ENCODE measurements at places on chromosomes 7 and 10.

- no peak for DNase-seq
These were observed 46.9 kb downstream of the PRPF18 start for GRCh38 chr10:13633689-13634088.

DNA sequence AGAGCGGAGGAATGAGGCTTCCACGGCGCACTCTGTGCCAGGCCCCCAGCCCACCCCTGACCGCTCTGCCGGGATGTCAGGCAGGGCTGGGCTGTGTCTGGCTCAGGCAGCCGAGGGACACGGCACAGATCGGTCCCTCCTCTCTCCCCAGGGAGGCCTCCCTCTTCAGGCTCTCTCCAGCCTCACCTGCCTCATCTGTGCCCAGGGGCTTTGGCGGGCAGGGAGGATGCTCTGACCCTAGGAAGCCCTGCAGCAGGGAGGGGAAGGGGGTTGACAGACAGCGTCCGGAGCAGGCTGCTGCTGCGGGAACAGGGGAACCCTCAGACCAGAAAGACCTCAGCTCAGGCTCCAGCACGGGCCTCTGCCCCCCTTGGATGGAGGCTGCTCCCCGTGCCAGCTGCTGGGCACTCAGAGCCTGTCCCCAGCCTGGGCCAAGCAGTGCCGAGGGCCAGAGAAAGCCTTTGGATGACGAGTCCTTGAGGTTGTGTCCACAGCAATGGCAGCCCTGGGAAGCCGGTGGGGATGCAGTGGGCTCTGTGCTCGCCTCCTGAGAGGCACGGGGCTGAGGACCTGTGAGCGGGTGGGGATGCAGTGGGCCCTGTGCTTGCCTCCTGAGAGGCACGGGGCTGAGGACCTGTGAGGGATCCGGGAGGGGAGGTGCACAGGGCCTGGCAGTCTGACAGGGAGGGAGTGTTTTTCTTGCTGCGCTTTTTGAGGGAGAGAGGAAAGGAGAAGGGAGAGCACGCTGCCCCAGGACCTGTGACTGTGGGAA is 66.9 kb downstream of the FOXL3 start:
- no peak for DNase-seq

DNA sequence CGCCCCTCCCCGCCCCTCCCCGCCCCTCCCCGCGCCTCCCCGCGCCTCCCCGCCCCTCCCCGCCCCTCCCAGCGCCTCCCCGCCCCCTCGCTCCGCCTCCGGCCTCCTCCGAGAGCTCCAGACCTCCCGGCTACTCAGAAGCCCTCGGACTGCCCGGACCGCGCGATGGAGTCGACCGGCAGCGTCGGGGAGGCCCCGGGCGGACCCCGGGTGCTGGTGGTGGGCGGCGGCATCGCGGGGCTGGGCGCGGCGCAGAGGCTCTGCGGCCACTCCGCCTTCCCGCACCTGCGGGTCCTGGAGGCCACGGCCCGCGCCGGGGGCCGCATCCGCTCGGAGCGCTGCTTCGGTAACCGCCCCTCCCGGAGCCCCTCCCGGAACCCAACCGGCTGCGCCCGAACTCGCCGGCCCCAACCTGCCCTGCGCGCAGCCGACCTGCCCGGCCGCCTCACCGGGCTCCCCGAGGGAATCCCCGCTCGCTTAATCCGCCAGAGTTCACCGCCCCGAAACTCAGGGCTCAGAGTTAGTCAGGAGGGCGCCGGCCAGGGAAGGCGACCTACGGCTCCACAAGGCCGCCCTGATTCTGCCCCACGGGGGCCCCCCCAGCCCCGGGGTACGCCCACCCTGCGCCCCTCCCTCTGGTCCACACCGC is at the start of gene PAOX:
Gene PAOX (plus strand): TSS at position 111 of the 649 bp plus-strand sequence. CDS start 55 bp downstream, at position 166.
- DNase-seq, result no peak

DNA sequence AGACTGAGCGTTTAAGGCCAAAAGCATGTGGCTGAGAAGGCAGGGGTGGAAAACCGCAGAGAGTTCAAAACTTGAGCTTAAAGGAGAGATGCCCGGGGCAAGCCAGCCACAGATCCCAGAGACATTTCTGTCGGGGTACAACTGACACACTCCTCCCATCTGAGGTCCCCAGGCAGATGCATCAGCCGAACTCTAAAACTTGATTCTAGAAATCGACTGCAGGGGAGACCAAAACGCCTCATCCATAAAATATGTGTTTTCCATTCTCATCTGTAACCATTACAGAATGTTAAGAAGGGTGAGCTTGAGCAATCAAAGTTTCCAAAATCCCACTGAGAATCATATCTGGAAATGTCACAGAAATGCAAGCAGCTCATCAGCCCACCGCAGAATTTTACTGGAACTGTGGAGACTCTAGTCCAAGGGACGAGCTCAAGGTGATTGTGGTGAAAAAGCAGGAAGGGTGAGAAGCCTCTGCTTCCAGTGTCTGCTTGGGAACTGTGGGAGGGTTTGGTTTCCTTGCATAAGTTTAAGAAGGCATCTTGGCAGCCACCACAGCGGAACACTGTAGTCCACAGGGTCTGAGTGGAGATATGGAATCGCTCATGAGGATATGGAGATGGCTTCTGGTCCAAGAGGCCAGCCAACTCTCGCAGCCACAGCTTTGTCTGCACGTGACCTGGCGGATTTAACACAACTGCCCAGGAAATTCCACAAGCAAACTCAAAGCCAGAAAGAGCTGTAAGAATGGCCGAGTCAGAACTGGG is 249.2 kb downstream of the SFMBT2 start:
- no peak for DNase-seq

DNA sequence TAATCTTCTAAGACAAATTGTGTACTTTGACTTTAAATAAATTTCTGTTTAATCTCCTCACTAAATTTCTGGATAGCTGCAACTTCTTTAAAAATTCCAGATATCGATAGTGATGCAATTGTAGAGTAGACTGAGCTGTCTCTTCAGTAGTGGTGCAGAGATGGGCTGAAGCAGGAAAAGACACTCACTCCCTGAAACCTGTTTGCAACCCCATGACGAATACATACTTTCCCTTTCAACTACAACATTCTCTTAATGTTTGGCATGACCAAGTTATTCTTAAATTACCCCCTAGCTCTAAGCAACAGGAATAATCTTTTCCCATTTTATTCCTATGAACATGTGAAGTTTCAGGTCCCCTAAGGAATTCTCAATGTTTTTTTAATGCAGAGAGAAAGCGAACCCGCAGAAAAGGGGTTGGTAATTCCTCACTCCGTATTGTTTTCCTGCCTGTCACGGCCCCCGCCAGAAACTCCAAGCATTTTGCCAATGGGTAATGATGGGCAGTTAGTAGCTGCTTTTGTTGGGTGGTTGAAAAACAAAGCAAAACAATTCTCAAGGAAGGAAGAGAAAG is 1.3 kb downstream of the THSD7A start:
- DNase-seq, result no peak

GRCh38 chr7:106031300-106032035 is 68.4 kb downstream of the CDHR3 start:
- DNase-seq, result no peak

All from NCI-H2081 treated with DMSO at 0.1 percent for 48 hours (cell line).